ENCODE measurements at places on chromosomes 3 and 15.

GRCh38 chr3:134077649-134078161 lies 48.0 kb upstream of the SLCO2A1 start:
- DNase-seq: no peak

- no peak for DNase-seq
Observed at GRCh38 chr3:17442332-17443049, 299.9 kb downstream of the TBC1D5 start.

DNA sequence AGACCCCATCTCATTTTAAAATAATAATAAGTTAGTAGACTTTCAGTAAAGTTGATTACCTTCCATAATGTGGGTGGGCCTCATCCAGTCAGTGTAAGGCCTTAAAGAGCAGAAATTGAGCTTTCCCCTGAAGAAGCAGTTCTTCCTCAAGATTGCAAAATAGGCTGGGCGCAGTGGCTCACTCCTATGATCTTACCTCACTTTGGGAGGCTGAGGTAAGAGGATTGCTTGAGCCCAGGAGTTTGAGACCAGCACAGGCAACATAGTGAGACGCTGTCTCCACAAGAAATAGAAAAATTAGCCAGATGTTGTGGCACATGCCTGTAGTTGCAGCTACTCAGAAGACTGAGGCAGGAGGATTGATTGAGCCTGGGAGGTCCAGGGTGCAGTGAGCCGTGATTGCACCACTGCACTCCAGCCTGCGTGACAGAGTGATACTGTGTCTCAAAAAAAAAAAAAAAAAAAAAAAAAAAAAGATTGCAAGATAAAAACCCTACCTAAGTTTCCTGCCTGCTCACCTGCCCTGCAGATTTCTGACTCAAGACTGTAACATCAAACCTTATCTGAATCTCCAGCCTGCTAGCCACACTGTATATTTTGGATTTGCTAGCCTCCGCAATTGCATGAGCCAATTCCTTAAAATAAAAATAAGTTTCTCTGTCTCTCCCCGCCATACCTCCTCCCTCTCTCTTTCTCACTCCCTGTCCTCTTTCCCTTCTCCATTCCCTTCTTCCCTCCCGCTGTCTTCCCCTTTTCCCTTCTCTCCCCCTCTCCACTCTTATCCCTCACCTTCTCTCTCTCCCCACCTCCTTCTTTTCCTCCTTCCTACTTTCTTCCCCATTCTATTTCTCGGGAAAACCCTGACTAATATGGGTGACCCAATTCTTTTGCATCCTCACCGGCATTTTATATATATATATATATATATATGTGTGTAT lies 16.9 kb downstream of the KLHL18 start:
- DNase-seq: no peak

GRCh38 chr3:168248383-168249204 lies 152.9 kb upstream of the GOLIM4 start:
- peak; percentile 29 for DNase-seq

DNA sequence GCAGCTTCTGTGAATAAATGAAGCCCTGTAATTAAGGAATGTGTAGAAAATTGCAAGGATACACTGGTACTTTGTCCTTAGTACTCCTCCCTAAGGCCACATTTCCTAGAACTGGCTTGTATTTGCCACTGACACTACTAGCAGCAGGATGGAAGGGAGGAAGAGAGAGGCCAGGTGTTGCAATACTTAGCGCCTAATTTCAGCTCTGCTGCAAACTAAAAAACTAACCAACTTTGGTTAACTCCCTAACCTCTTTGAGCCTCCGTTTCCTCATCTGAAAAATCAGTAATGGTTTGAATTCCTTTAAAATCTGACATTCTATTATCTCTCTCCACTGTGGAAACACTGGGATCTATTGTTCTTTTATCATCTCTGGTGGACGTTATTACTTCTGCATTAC lies 257.0 kb downstream of the SV2B start:
- no peak for DNase-seq

DNA sequence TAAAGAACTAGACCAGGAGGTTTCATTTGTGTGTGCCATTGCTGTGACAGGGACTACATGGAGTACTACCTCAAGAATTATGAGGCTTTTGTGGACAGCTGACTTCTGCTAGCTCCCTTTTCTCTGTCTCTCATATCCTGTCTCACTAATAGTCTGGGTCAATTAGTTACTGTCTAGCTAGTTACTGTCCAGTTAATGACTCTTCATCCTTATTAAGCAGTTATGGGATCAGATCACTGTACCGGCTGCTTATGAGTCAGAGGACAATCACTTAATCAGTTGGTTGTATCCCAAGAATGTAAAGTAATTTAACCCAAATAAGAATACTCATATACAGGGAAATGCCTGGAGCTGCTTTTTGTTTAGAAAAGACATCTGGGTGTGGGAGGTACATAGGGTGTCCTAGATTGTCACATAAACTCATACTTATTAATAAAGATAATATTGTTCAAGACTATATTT lies 158.0 kb downstream of the CDIN1 start:
- no peak for DNase-seq

GRCh38 chr3:107065094-107065861 lies 312.0 kb upstream of the CCDC54 start:
- DNase-seq: no peak
